ENCODE measurements at places on chromosomes 5 and 9.

DNA sequence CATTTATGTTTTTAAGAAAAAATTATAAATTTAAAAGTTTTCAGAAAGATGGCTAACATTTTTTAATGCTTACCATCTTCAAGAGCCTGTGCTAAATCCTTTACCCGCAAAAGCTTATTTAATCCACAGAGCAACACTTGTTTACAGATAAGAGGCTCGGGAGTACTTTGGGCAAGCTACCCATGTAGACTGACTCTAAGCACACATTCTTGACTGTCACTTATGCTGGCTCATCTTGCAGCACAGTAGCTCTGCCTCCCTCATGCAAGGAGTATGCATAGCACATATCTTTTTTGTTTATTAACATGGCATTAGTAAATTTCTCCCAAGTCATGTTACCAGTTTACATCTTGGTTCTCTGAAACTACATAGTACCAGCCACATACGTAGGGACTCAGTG, 14.7 kb downstream of the SH3RF2 start:
- no peak for DNase-seq

DNA sequence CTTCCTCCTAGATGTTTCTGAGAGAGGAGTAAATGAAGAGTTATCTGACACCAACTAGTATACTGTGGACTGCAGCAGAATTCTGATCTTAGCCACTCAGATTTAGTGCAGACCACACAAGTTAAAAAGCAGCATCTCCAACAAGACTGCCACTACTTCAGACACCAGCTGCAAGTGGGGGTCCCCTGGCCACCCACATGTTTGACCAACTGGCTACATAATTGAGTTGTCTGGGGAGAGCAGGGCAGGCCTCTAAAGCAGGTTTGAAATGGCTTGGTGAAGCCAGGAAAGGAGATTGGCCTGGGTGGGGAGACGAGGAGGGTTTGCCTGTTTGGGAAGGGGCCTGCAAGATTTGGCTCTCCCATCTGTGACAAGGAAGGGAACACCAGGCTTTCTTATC, 40.5 kb upstream of the FAM81B start:
- DNase-seq = no peak

- DNase-seq = no peak
Measured at GRCh38 chr5:109694451-109694891, 4.7 kb downstream of the MAN2A1 start.

- peak; percentile 9 for DNase-seq
Measured at GRCh38 chr9:93308158-93308602, 124.2 kb downstream of the WNK2 start.

DNA sequence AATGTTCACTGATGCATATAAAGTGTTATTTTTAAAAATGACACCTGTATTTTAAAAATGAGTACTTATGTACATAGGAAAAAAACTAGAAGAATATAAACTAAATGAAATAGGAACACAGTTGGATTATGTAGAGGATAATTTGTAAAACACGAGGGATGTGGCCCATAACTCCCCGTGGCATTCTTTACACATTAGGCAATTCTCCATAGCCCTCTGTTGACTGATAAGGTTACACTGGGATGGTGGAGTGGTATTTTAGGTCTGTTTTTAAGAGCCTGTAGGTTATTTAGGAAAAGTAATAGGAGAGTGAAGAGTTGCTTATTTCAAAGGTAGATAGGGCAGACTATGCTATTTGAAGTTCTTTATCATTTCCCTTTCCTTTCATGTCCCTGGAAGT, 1.8 kb downstream of the CAVIN4 start:
- DNase-seq = no peak

- no peak for DNase-seq
Measured at GRCh38 chr9:137141976-137142936, 3.3 kb downstream of the GRIN1 start.

GRCh38 chr5:154727361-154727760, 27.8 kb upstream of the LARP1 start:
- no peak for DNase-seq

DNA sequence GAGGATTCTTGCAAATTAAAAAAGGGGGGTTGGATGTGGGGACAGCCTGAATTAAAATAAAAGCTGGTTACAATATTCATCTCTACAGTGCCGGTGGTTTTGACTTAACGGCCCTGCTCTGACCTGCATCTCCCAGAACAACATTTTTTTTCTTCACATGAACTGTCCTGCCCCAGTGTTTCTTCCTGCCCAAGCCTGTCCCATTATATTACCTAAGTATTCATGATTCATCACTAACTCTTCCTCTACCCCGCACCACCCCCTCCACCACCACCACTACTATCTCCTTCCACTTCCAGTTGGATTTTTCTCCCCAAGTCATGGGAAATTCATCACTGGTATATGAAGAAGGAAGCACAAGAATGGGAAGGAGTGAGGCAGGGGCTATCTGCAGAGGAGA, 90.1 kb downstream of the ZFAND5 start:
- no peak for DNase-seq

DNA sequence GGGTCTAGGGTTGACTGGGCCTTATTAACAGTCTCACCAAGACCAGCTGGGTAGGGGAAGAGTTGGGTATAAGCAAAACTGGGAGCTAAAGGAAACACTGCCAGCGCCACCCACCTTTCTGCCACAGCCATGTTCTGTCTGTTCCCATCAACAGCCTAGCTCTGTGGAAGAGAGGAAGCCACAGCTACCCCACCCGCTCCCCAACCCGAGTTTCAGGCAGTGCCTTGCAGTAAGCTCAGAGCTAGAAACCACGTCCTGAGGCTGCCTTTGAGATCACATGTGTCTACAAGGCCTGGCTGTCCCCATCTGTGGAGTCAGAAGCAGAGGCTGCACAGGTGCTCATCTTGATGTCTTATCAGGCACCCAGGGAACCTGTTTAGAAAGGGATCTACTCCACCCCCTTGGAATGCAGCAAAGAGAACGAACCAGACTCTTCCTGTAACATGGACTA, 15.3 kb downstream of the HNRNPH1 start:
- peak; percentile 47 for DNase-seq

DNA sequence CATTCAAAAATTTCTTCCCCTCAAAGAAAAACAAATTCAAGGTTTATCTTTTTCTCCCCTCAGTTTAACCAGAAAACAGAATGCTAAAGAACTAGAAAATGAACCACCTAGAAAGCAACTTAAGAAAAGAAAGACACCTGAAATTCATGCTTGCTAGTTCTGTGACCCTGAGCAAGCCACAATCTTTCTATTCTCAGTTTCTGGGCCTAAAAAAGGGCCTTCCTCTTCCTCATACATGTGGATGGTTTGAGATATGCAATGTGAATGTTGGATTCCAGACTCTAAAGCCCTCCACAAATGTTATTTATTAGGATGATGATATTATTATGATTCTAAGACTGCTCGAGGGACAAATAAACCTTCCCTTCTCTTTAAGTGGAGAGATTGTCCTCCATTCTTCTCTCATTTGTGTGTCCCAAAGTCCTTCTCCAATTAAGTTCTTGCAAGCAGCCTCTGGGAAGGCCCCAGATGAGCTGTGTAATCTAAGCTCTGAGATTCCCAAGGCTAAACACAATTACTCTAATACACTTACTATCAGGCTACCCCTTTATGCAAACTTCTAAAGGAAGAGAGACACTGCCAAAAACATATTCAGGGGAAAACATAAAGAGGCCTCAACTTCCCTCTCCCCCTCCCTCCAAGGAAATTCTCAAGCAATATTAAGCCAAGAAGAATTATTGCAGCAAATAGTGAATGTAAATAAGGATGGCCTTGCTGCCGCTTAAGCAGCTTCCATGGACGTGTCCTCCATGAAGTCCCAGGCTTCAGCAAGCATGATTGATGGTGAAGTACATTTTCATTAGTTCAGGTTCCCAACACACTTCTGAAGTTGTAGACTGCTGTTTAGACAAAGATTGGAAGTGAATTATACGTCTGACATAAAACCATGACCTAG, 80.2 kb downstream of the PRKACG start:
- DNase-seq = no peak

DNA sequence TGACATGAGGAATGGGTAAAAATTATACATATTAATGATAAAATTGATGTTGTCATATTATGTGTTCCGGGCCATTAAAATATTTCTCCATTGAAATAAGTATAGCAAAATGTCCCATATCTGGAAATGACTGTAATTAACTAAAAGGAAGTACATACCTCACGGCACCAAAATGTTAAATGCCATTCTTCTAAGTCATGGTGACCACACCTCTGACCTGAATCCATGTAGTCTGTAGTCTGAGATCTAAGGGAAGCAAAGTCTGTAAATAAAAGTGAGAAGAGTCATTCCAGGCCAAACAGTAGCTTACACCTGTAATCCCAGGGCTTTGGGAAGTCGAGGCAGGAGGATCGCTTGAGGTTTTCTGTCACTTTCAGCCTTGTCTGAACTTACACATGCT, 8.7 kb upstream of the GDA start:
- no peak for DNase-seq

- no peak for DNase-seq
Measured at GRCh38 chr5:7269591-7270274, 126.2 kb upstream of the ADCY2 start.

DNA sequence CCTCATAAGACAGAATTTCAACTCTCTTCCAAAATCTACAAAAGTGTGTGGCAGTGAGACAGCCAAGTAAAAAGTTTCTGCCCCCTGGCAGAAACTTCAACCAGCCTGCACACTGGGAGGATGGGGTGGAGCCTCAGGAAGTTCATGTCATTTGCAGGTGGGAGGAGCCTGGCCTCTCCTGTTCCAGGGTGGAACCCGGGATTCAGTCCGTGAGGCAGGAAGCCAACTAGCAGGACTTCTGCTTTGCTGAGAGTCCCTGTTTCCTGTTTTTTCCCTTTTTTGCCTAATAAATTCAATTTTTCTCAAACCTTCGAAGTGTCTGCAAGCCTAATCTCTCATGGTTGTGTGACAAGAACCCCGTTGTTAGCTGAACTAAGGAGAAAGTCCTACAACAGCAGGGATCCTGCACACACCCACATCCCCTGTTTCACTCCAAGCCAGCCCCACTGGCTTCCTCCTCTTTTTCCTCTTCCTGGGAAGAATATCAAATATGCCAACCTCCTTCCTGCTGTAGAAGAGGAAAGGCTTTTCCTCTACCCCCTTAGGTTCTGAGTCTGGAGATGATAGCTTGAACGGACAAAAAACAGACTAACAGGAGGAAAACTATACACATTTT, 69.3 kb downstream of the ALDH7A1 start:
- no peak for DNase-seq

DNA sequence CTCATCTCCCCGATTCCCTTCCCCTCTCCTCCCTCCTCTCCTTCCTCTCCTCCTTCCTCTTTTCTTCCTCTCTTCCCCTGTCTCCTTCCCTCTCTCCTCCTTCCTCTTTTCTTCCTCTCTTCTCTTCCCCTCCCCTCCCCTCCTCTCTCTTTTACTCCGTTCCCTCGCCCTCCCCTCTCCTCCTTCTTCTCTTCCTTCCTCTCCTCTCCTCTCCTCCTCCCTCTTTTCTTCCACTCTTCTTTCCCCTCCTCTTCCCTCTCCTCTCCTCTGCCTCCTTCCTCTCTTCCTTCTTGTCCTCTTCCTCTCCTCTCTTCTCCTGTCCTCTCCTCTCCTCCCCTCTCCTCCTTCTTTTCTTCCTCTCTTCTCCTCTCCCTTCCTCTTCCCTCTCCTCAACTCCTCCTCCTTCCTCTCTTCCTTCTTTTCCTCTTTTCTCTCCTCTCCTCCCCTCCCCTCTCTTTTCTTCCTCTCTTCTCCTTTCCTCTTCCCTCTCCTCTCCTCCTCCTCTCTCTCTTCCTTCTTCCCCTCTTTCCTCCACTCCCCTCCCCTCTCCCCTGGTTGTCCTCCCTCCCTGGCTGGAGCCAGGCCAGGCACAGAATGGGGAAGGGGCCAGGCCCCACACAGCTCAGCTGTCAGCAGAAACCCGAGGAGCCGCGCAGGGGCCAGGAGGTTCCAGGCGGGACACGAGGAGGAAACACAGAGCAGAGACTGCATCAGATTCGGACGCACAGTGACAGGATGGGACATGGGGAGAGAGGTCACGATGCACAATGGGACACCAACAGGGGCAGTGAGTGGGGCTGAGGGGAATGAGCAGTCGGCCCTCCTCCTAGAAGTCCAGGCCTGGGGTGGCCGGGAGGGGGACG, 48.0 kb downstream of the CAMK2A start:
- no peak for DNase-seq
